Epithelial cell of umbilical artery (primary cell): ENCODE measurements at places on chromosomes 3 and 15. TPM values are rescaled to one million over a fixed set of nuclear protein-coding genes. Genes with fewer than 3 reads are reported as not detected.

The GJD2 gene
- not detected in 2 replicates for total RNA-seq

The SLC27A2 gene
- 0.61 TPM in 1 of 2 replicates, not detected in the other for total RNA-seq

The FBXO22 gene
- total RNA-seq, result 34.8 and 74.9 TPM in 2 replicates

The KLHL40 gene
- not detected in 2 replicates for total RNA-seq
